ENCODE measurements at places on chromosomes 1 and 21.

- no peak for DNase-seq
These were observed 33.0 kb downstream of the CAMK1G start for GRCh38 chr1:209616366-209617046.

DNA sequence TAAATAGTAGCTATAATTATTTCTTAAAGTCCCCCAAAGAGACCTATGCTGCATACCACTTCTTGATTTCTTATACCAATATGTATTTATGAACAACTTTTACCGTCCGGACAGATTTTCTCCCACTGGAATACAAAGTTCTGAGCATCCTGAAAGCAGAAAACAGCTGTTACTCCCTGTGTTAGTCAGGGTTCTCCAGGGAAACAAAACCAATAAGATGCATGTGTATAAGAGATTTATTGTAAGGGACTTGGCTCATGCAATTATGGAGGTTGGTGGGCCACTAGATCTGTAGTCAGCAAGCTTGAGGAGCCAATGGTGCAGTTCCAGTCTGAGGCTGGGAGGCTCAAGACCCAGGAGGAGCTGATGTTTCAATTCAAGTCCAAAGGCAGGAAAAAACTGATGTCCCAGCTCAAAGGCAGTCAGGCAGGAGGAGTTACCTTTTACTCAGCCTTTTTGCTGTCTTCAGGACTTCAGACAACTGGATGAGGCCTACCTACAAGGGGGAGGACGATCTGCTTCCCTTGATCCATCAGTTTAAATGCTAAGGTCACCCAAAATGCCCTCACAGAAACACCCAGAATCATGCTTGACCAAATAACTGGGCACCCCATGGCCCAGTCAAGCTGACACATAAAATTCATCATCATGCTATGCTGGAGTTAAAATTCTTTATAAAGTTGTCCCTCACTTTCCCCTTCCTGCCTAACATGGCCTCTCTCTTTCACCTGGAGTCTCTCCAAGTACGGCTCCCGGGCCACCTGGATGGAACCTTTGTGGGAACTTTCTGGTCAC, 24.3 kb upstream of the ATF3 start:
- no peak for DNase-seq

DNA sequence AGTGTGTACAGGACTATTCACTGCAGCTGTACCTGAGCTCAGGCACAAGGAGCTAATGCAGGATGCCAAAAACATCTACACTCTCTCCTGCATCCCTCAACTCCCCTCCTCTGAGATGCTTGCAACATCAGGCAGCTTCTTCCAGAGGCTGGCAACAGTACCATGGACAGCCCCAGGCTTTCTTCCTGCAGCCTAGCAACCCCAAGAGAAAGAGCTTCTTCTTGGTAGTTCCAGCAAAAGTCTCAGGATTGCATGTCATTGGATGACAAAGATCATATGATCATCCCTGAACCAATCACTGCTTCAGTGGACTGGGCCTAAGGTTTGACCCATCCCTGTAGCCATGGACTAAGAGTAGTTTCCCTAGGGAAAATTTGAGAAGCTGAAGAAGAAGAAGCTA, 46.7 kb downstream of the CAMK2N1 start:
- no peak for DNase-seq

GRCh38 chr1:102500758-102501157, 504.0 kb upstream of the OLFM3 start:
- DNase-seq = no peak

GRCh38 chr1:102853136-102853535, 255.2 kb downstream of the COL11A1 start:
- no peak for DNase-seq

- DNase-seq = no peak
These were observed 9.8 kb downstream of the RGS8 start for GRCh38 chr1:182674346-182675246.

DNA sequence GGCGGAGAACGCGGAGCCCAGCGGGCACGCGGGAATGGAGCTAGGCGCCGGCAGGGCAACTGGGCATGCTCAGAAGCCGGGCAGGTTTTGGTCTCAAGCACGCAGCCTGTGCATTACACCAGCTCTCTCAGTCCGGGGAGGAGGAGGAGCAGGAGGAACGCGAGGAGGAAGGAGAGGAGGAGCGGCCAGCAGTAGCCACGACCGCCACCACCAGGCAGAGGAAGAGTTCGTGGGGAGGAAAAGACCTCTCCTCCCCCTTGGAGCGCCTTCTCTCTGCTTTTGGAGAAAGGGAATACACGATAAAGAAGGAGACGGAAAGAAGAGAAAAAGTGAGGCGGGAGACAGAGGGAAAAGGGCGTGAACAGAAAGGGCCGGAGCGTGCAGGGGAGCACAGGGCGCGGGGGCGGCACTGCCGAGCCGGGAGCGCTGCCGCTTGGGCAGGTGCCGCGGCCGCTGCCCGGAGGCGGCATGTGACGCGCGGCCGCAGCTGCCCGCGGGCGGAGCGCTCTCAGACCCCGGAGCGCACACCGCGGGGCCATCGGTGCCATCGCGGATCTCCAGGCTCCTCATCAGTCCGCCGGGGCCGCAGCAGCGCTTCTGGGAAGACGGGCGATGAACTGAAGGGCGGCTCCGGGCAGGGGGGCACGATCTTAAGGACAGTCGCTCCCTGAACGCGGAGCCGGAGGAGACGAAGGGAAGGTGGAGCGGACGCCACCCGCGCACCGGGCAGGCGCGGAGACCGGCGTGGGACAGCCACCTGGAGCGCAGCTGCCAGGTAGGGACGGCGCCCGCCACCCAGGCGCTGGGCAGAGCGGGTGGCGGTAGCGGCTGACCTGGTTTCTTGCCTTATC, at the start of gene CHRM3:
CHRM3 (plus strand) TSS at position 116 of the 851 bp plus-strand sequence. CDS start 520,884 bp downstream, outside the sequence.
- DNase-seq = no peak

- DNase-seq = no peak
These were observed 24.5 kb upstream of the LRRC8C start for GRCh38 chr1:89608319-89608983.

DNA sequence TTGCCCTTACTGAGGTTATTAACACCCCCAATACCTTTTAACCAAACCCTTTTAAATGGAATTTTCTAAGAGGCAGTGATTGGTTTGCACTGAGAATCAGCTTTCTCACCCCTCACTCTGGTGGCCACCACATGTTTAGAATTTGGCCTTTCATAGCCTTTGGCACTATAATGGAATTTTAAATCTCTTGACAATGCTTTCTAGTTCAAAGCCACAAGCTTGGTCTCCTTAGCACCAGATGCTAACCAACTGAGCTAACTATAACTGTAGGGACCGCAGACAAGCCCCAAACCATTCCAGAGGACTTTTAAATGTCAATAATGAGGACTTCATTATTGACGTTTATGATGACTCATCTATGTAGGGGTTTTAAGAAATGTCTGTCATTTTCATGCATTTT, 238.7 kb upstream of the SNX7 start:
- no peak for DNase-seq

DNA sequence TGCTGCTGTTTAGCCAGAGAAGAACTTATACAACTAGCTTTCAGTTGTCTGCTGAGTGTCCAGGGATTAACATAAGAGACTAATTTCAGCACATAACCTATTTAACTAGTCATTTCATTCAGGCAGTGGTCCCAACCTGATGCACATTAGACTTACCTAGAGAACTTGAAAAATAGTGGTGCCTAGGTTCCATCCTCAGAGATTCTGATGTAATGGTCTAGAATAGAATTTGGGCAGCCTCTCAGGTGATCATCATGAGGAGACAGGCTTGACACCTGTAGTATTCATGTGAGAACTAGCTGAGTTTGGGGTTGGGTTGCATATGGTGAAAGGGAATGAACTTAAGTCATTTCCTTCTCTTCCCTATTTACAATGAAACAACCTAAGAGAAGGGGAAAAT, 24.8 kb downstream of the CNST start:
- DNase-seq = no peak

Data from stimulated activated CD8-positive, alpha-beta memory T cell treated with anti-CD3 and anti-CD28 coated beads, Interleukin-15, amount 100 ng/mL, for 24 hours (primary cell).